Immature natural killer cell (primary cell): ENCODE measurements at places on chromosomes 7 and 10. TPM values are rescaled to one million over a fixed set of nuclear protein-coding genes. Genes with fewer than 3 reads are reported as not detected.

DLX5 gene
- polyA plus RNA-seq, result not detected

PITX3 gene
- not detected for polyA plus RNA-seq

LDB1 gene
- 5.5 TPM for polyA plus RNA-seq

CDK14 gene
- 0.22 TPM for polyA plus RNA-seq

KLLN gene
- not detected for polyA plus RNA-seq

OR2A7 gene
- polyA plus RNA-seq, result not detected

PARG gene
- polyA plus RNA-seq, result 19.3 TPM

ATRNL1 gene
- polyA plus RNA-seq, result not detected

LRMDA gene
- polyA plus RNA-seq, result 14.2 TPM

MYO3A gene
- not detected for polyA plus RNA-seq

MBL2 gene
- not detected for polyA plus RNA-seq

FBXL13 gene
- polyA plus RNA-seq, result 0.07 TPM

ETV1 gene
- polyA plus RNA-seq, result not detected

GPR37 gene
- polyA plus RNA-seq, result not detected

TMEM229A gene
- not detected for polyA plus RNA-seq

- no peak for DNase-seq
Measured at GRCh38 chr7:35905555-35905954, 104.7 kb downstream of the SEPTIN7 start.

DNA sequence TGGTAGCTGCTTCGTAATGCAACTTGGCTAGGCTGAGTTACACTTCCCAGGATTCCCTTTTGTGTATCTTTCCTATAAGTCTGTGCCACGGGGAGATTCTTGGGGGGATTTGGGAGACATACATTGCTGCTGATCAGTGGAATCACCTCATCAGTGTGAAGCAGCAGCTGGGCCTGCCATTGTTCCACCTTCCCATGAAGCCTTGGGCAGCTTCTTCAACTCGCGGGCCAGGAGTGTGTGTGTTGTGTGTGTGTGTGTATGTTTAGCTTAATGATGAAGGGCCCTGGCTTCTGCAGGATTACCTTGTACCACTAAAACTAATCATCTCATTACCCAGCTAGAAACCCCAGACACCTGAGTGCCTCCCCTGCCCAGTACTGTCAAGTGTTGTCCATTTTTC, 33.3 kb upstream of the ARHGAP22 start:
- no peak for DNase-seq

DNA sequence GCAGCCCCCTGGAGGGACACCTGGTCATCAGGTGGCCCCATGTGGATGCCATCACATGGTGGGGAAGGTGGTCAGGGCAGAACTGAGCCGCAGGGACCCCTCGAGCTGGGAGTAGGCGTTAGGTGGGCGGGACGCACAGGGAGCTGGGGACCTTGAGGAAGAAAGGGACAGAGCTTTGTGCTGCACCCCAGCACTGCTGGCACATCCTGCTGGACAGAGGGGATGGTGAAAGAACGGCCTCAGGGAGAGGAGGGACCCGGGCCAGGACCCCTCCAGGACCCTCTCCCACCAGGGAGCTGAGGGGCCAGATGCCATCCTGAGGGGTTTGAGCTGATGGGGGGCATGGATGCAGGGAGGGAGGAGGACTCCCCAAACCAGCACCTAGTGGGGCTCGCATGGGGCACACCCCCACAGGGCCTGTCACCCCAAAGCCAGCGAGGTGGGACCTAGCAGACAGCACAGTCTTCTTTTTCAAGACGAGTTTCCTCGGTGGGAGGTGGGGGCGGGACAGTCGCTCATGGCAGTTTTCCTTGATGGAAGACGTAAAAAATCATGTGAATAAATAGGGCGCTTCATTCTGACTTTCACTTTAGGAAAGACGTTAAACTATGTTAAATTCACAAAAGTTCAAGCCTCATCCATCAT, 43.3 kb downstream of the STK32C start:
- no peak for DNase-seq

DNA sequence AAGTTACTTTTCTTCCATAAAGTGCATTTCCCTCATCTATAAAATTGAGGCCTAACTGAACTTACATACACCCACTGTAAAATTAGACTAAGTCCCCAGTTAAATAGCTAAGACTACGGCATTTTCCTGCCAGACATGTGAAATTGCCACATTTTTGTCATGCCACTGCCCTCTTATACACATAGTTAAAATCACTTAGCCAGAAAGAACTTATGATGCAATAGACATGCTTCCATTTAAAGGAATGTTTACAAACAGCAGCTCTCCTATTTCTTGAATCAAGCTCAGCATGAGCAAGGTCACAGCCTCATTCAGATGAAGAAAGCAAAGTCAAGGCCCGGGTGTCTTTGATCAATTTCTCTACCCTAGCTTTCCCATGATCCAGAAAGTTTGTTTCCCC, 175.7 kb downstream of the LRRN3 start:
- no peak for DNase-seq

DNA sequence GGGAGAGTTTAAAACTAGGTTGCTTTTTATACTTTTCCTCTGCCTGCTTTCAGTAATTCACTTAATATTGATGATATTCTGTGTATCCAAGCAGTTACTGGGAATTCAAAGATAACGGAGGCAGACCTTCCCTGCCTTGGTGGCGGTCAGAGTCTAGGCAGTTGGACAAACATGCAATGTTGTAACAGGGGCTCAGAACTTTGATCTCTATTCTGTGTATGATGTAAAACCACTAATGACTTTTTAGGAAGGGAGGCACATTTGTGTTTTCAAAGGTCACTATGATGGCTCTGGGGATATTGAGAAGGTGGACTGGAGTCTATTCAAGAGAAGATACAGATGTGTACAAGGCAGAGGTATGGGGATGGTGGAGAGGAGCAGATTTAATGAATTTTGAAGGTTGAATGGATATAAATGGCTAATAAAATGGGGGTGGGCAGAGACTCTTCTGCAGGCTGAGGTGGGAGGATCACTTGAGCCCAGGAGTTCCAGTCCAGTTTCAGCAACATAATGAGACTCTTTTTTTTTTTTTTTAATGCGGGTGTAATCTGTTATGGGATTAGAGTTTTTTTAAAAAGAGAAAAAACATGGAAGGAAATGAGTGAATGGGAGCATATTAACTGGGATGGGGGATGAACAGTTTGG, 5.7 kb upstream of the PON2 start:
- no peak for DNase-seq

DNA sequence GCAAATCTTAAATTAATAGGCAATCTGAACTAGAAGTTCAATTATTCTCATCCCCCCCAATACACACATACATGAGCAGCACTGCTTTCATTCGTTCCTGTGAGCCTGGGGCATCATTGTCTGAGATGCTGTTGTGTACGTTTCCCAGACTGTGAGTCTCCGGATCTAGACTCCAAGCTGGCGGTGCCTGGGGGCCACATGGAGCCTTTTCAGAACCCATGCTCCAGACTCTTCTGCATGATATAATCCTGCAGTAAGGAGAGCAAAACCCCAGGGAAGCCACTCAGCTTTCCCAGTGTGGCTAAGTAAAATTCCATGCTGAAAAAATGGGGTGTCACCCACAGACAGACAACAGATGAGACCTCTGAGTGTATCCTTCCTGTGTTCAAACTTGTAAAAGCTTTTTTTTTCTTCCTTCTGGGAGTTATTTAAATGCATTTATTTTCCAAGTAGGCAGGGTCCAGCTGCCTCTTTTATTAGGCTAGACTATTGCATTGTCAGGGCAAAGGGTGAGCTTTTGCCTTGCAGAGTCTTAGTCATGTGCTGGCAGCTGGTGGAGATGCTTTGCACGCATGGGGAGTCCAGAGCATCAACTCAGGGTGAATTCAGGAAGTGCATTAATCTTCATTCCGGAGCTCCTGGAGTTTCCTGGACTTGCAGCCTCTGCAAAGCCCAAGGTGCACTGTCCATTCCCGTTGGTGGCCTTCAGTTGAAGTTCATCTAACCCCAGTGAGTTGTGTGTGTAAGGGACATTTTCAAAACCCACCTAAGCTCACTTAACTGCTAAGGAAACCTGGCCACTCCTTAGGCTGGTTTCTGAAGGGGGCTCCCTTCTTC, 185.7 kb upstream of the ADO start:
- no peak for DNase-seq

DNA sequence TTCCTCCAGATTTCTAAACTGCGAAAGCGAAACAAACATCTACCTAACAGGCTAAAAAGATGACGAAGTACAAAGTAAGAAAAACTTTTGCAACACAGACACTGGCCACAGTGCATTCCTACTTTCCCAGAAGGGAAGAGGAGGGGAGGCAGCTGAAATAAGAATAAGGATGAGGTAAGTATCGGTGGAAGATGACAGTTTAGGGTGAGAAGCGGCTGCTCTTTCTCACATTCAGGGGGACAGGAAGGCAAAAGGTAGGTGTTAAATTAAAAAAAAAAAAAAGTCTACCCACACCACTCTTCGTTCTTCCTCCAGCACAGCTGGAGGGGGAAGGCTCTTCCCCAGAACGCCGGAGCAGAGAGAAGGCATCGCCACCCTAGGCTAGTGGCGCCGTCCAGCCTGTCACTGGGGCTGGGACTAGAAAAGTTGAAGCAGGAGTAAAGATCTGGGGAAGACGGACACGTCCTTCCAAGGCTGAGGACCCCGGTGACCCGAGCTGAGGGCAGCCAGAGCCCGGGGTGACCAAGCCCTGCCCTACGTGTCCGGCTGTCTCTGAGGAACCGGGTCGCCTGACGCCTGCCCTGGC, 846 bp downstream of the DNAJC1 start:
- peak; percentile 75 for DNase-seq

DNA sequence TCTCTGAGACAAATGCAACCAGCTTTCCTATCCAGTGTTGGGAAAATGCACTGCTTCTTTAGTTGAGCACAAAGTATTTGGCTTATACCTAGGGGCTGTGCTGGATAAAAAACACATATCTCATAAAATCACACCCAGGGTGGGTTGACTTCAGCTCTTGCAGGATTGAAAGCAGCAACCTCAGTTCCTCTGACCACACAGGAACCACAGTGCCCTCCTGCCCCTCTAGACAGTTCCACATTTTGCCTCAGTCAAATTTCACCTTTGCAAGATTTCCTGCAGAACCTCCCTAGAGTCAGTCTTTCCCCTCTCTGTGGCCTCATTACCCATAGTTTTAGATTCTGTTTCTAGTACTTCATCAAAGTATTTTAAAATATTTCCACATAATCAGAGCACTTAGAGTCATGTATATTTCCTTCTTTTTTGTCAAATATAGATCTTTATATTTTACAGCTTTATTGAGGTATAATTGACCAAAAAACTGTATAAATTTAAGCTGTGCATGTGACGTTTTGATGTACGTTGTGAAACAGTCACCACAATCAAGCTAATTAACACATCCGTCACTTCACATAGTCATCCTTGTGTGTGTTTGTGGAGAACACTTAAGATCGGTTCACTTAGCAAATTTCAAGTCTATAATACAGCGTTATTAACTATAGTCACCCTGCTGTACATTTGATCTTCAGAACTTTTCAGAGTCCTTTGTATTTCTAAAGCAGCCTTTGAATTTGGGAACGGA, 37.0 kb upstream of the EGR2 start:
- peak; percentile 71 for DNase-seq

DNA sequence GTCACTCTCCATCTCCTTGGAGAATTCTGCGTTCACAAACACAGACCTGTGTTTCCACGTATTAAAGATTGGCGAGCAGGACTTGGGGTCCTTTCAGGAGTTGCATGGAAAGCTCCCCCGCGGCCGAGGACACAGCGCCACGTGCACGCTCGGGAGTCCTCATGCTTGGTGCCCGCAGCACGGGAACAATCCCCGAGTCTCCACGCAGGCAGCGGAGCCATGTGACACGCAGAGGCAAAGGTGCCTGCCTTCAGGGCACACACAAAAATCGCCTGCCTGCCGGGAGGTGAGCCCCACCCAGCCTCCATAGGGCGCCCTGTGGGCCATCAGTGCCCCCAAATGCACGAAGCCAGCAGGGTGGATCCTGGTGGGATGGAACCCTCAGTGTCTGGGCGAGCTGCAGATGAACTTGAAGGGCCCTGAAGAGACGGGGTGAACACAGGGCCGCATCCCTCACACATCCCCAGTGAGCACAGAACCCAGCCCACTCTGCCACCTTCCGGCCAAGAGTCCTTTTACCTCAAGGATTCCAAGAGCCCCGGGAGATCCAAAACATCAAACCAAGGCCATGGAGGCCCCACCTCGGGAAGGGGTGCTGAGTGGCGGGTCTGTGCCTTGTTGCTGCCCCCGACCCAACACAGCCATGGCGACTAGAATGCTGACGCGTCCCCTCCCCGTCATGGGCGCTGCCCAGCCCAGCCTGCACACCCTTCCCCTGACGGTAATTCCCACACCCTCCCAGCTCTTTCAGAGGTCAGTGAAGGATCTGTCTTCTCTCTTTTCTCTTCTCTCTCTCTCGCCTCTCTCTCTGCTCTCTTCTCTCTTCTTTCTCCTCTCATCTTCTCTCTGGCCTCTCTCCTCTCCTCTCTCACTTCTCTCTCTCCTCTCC, 55.9 kb downstream of the CFAP46 start:
- DNase-seq, result no peak

DNA sequence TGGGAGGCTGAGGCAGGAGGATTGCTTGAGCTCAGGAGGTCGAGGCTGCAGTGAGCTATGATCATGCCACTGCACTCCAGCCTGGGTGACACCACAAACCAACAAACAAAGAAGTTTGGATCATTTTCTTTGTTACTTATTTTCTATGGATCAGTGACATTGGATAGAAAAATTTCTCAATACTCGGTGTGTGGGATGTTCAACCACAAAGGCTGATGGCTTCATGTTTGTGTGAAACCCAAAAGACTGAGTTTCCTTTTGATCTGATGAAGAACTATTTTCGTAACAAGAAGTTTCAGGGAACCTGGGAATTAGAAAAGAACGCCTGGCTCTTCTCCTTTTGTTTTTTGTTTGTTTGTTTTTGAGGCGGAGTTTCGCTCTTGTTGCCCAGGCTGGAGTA, 104.0 kb downstream of the HOXA1 start:
- no peak for DNase-seq

DNA sequence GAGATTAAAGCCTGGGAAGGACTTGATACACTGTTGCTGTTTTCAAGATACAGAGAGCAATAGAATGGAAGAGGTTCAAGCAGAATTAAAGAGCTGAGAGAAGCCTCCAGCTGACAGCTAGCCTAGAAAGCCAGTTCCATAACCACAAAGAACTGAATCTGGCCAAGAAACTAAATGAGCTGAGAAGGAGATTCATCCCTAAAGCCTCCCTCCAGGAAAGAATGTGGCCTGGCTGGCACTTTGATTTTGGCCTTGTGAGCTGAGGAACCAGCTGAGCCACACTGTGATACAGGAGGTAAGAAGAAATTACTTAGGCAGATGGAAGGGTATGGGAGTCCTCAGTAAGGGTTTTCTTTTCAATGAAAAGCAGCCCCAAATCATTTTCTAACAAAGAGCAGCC, 324.1 kb downstream of the PHF14 start:
- DNase-seq, result no peak

- no peak for DNase-seq
Measured at GRCh38 chr7:142868188-142868985, 13.5 kb downstream of the EPHB6 start.

DNA sequence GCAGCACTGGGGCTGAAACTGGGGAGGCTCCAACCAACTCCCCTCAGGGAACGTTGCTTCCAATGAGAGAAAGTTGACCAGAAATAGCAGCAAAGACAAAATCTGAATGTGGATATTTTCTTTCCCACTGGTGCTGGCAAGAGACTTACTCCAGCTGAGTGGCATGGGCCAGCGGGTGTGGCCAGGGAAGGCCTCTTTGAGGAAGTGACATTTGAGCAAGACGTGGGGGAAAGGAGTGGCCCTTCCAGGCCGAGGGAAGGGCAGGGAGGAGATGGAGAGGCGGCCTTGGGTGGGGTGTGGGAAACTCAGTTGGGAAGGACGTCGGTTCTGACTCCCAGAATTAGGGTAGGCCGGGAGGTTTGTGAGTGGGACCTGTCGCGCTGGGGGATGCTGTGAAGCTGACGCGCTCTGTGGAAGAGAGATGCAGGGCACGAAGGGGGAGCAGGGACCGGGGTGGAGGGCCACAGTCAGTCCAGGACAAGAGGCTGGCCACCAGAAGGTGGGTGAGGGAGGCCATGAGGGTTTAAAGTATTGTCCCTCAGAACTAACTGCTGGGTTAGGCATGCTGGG, 96.7 kb upstream of the IKZF1 start:
- no peak for DNase-seq
